ENCODE measurements at places on chromosomes 16 and 17.

- H3K27ac ChIP-seq: no peak overlapping the region
- no peaks in the 10 kb centered on the region for H3K4me1 ChIP-seq
- H3K36me3 ChIP-seq: peaks cover 6% of the 10 kb centered on the region
Observed at GRCh38 chr17:44887016-44887415, 12.2 kb downstream of the EFTUD2 start.

GRCh38 chr16:67394155-67395104 lies 1.1 kb upstream of the TPPP3 start:
- peaks cover 36% of the 10 kb centered on the region for H3K27me3 ChIP-seq
- H3K4me1 ChIP-seq: no peaks in the 10 kb centered on the region
- H3K27ac ChIP-seq: no peak overlapping the region
- DNase-seq: no peak
- H3K36me3 ChIP-seq: no peaks in the 10 kb centered on the region

DNA sequence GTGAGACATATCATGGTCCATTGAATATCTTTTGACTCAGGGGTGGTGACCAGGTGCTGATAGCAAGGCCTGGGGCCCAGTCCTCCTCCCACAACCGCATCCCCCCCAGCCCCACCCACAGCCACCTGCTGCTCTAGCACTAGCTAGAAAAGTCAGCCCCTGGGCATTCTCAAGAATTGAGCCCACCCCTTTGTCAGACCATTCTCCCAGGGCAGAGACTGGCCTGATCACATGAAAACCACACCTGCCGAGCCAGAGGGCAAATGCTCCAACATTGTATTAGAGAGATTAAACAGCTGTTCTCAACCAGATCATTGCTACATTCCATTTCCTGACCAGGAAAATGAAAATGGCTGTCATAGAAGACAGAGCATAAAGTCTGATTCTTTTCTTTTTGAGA lies 62.4 kb downstream of the RAB11FIP4 start:
- H3K36me3 ChIP-seq: no peaks in the 10 kb centered on the region
- H3K4me3 ChIP-seq: no peak overlapping the region
- no peaks in the 10 kb centered on the region for H3K27me3 ChIP-seq
- no peak overlapping the region for H3K27ac ChIP-seq
- no peaks in the 10 kb centered on the region for H3K4me1 ChIP-seq

GRCh38 chr16:17635183-17635582 lies 164.4 kb upstream of the XYLT1 start:
- DNase-seq: no peak
- no peaks in the 10 kb centered on the region for H3K36me3 ChIP-seq
- peaks cover 6% of the 10 kb centered on the region for H3K4me1 ChIP-seq
- no peaks in the 10 kb centered on the region for H3K27me3 ChIP-seq
- no peak overlapping the region for H3K4me3 ChIP-seq
- no peak overlapping the region for H3K27ac ChIP-seq

DNA sequence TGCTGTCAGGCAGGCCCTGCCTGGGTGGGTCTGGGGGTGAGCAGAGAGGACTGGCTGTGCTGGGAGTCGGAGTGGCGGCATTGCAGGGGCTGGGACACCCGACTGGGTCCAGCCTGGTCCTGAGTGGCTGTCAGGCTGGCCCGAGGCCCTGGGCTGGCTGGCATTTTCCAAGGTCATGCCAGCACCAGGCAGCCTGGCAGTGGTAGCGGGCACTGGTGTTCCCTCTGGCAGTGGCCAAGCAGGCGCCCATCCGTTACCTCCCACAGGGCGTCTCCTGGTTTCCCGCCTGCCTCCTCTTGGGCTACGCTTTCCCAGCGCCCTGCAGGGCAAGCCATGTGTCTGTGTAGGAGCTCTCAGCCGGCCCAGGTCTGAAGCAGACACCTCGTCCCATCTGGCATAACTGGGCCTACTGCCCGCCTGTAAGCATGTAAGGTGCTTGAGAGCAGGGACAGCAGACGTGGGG lies 5.7 kb upstream of the PKMYT1 start:
- DNase-seq: no peak
- no peak overlapping the region for H3K27ac ChIP-seq
- H3K4me1 ChIP-seq: peaks cover 5% of the 10 kb centered on the region
- peaks cover 71% of the 10 kb centered on the region for H3K27me3 ChIP-seq

DNA sequence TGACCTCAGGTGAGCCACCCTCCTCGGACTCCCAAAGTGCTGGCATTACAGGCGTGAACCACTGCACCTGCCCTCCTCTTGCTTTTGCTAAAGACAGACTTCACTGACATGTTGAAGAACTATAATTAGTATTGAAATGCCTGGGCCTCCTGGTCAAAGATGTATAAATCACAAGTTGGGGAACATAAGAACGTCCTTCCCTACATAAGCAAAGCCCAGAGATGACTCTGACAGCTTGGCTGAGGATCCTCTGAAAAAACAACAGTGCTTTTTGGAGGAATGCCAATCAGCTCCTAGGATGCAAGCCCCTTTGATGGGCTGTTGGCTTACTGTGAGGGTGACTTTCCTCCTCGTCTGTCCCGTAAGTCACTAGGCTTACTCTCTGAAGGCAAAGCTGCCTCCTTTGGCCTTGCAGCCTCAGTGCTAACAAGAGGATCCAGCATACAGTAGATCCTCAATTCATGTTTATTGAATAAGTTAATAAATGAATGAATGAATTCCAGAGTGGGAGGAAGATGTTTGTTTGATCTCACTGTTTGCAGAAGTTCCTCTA lies 6.3 kb downstream of the APOH start:
- H3K4me1 ChIP-seq: no peaks in the 10 kb centered on the region
- no peak overlapping the region for H3K4me3 ChIP-seq
- H3K36me3 ChIP-seq: no peaks in the 10 kb centered on the region
- no peak for DNase-seq
- no peak overlapping the region for H3K27ac ChIP-seq

Measured in MM.1S (cell line).